Left ventricle myocardium inferior (tissue), 1 donor: ENCODE measurements at places on chromosomes 11 and 22. TPM values are rescaled to one million over a fixed set of nuclear protein-coding genes. Genes with fewer than 3 reads are reported as not detected.

DNA sequence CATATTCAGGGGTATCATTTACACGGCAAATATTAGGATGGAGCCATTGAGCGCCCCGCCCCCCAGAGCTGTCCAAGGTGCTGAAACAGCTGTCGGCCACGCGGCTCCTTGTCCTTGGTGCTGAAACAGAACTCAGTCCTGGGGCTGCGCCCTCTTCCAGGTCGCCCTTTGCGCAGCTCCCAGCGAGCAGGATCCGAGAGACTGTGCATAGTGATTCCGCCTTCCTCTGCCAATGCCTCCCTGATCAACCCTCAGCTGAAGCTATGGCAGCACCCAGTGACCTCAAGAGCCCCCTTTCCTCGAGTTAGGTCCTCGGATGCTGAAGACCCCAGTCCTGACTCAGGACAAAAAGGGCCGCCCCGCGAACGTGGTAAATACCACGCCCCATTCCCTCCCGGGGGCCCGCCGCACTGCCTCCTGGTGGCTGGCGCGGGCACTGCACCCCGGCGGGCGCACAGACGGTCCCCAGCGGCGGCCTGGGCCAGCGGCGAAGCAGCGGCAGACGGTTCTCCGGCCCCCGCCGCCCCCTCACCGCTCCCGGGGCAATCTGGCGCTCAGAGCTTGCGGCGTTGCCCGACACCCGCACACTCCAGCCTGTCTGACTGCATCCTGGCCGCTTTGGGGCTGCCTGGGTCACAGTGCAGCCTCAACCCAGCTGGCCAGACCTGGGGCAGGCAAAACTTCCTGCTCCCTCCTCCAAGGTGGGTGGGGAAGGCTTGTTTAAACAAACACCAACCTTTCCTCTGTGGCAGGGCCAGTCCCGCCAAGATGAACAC, 13.4 kb downstream of the SYT7 start:
- DNase-seq: peak; percentile 78

GRCh38 chr11:119661226-119661625, 67.8 kb downstream of the NECTIN1 start:
- DNase-seq: no peak

DNA sequence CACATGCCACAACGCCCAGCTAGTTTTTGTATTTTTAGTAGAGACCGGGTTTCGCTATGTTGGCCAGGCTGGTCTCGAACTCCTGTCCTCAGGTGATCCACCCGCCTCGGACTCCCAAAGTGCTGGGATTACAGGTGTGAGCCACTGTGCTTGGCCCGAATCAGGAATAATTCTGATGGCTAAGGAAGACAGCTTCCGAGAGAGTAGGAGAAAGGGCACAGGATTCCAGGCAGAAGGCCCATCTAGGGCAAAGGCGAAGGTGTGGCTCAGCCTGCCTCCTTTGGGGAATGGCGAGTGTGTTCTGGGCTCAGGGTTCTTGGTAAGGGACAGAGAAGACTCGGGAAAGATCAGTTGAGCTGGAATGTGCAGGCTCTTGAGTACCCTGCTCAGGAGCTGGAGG, 1.6 kb upstream of the SYCE3 start:
- DNase-seq: no peak

DNA sequence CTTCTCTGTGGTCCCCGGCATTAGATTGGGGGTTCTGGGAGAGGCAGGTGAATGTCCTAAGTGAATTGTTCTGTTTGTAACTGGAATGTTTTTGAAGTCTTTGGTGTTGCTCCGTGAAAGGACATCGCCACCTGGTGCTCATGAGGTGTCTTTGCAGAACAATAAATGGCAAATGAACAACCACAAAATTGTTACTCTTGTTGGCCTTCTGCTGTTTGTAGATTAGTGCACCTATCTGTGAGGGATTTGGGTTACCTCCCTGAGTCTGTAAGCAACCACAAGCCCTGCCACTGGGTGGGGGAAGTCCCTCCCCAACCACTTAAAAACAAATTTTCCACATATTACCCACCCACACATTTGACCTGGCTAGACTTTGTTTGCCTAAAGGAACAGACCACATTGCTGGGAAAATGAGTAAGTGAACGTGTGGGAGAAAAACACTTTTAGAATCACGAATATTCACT, 4.7 kb downstream of the MPEG1 start:
- DNase-seq: no peak

DNA sequence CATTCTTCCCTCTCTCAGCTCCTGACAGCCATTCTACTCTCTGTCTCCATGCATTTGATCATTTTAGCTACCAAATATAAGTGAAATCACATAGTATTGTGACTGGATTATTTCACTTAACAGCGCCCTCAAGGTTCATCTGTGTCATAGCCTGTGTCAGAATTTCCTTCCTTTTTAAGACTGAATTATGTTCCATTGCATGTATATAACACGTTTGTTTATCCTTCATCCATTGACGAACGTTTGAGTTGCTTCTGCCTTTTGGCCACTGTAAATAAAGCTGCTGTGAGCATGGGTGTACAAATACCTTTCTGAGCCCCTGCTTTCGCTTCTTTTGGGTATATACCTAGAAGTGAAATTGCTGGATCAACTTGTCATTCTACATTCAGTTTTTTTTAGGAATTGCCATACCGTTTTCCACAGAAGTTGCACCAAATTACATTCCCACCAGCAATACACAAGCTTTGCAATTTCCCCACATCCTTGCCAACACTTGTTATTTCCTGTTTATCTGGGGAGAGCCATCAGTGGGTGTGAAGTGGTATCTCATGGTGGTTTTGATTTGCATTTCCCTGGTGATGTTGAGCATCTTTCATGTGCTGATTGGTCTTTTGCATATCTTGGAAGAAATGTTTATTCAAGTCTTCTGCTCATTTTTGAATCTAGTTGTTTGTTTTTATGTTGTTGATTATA, 17.5 kb downstream of the GLB1L2 start:
- DNase-seq: no peak

GRCh38 chr22:43825651-43826050, 13.5 kb upstream of the EFCAB6 start:
- no peak for DNase-seq

DNA sequence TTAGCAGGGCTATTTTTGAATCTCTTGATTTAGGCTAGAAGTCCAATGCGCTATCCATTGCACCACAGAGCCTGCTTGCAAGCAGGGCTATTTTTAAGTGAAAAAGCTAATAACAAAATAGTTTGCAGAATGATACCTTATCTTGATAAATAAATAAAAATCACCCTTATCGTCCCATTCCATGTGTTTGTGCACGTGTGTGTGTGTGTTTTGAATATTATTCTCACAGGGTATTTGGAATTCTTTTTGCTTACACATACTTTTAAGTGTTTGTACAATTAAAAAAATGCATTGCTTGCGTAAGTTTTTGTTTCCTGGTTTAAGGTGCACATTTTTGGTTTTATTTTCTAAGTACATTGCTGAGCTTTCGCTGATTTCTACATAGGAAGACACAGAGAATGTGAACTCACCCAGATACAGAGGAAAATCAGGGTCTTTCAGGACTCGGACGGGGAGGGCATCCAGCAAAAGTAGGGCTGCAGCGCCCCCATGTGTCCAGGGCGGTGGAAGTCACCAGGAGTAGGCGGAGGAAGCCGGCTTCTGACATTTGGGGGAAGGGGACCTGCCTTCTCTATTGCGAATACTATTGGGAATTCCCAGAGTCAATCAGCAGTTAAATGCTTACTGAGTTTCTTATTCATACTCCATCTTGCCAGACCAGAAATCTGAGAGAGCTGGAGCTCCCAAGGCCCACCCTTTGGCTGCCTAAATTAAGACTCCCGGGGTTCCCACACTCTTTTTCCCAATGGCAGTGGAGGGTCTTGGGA, 27.3 kb downstream of the SLC1A2 start:
- peak; percentile 75 for DNase-seq

GRCh38 chr22:36225333-36225922, 13.9 kb downstream of the APOL2 start:
- DNase-seq: no peak

DNA sequence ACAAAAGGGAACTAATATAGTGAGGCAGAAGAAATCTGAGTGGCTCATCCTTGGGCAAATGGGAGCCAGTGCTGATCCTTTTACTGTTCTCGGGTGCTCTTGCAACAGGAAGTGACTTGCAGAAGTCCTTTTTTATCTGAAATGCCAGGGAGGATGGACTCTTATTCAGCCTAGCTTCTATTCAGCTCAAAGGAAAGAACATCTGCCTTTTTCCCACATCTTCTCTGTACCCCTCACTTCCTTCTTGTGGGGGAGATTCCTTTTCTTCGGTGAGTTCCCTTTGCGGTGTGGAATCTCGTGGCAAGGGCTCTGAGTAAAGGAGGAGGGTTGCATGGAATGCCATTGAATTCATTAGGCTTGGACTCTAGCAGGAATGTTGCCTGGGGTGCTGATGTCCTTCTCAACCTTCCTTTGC, 76.2 kb downstream of the ZBTB16 start:
- no peak for DNase-seq

- no peak for DNase-seq
Observed at GRCh38 chr22:33357981-33358399, 299.8 kb upstream of the SYN3 start.

DNA sequence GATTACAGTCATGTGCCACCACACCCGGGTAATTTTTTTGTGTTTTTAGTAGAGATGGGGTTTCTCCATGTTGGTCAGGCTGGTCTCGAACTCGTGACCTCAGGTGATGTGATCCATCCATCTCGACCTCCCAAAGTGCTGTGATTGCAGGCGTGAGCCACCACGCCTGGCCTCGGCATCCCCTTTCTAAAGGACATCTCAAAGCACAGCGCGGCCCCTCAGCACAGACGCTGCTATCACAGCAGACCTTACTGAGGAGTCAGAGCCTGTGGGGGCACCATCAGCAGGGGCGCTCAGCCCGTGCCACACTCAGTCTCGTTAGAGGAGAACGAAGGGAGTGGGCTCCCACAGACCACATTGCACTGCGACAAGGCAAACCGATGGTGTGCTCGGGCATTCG, 19.4 kb downstream of the CELSR1 start:
- DNase-seq: no peak

DNA sequence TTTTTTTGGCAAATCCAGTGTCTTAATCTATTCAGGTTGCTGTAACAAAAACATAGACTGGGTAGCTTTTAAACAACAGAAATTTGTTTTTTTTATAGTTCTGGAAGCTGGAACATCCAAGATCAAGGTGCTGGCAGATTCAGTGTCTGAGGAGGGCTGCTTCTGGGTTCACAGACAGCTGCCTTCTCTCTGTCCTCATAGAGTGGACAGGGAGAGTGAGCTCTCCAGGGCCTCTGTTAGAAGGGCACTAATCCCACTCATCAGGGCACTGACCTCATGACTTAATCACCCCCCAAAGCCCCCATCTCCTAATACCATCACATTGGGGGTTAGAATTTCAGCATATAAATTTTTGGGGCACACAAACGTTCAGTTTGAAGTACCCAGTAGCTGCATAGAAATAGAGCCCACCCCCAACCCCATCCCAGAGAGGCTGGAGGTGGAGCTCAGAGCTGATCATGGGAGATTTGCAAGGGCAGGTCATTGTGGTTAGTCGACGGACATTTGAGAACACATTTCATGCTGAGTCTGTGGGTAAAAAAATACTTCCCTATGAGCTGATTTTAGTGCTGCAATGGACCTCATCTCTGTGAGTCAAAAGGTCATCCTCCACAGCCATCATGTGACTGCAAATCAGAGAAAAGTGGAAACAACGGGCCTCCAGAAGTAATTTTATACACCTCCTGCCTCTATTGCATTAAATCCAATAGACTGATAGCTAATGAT, 203.1 kb upstream of the CADM1 start:
- DNase-seq: no peak

- no peak for DNase-seq
Observed at GRCh38 chr11:107385361-107385981, 72.2 kb downstream of the CWF19L2 start.

- DNase-seq: no peak
Observed at GRCh38 chr11:2096011-2096918, 42.9 kb downstream of the IGF2 start.

- no peak for DNase-seq
Observed at GRCh38 chr11:63910675-63911074, 6.3 kb downstream of the RCOR2 start.

DNA sequence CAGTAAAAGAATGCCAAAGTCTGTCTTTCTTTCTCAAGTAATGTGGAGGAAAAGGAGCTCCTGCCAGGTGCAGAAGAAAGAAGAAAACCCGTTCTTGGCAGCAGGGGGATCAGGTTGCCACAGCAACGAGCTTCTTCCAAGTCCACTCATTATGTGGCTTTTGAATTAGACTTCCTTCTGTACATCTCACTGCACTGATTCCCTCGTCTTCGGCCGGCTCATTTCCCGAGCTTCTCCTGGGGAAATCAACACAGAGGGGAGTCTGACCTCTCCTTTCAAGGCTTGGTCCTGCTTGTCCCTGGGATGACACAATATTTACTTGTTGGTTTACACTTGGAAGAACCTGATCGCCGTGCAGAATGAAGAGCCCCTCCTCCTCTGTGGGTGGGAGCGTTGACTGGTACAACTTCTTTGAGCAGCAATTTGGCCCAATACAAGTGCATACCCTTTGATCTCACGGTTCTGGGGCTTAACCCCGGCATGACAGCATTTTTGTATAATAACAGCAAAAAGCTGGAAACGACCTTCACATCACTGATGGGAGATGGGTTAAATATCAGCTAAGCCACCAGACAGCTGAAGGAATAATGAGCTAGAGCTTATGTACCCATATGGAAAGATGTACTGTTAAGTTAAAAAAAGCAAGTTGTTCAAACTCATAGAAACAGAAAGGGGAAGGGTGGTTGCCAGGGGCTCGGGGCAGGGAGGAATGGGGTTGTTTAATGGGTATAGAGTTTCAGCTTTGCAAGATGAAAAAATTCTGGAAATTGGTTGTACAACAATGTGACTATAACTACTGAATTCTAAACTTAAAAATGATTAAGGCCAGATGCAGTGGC, 35.4 kb downstream of the MCHR1 start:
- DNase-seq: no peak

DNA sequence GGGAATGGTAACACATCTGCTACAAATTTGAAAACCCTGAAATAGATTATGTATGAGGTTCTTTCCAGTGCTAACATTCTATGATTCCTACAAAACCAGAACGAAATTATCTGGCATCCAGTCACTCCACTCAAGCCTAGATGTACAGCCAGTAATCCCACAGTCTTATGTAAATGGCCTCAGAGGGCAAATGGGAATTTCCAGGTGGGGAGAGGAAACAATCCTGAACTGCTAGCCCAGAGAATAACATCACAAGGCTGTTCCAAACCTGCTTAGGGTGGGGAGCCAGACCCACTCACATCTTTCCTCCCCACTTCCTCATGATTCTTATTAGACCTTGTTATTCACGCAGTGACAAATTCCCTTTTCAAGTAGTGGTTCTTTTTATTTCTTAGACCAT, 3.5 kb downstream of the FIBIN start:
- DNase-seq: no peak

DNA sequence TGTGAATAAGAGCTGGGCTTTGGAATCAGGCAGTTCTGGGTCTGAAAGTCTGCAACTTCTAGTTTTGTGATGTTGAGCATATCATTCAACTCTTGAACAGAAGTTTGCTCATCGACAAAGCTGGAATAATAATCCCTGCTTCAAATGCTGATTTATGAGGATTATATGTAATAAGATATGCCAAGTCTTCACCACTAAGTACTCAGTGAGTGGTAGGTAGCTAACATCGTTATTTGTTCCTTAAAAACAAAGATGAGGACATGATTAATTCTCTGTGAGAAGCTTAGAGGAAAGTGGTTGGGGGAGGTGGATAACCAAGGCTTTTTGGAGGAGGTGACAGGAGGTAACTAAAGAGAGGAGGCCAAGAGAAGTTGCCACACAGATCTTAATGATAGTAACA, 96.5 kb downstream of the ME3 start:
- DNase-seq: no peak

- DNase-seq: no peak
Observed at GRCh38 chr22:35491908-35492380, 48.7 kb upstream of the RASD2 start.

CCDC15 gene
- 0.25 TPM for total RNA-seq

SEPTIN3 gene
- not detected for total RNA-seq

APOA4 gene
- not detected for total RNA-seq

USP2 gene
- 135 TPM for total RNA-seq

APOBEC3H gene
- 0.41 TPM for total RNA-seq

KCTD14 gene
- 0.16 TPM for total RNA-seq
